ENCODE measurements at places on chromosomes 6 and 20.
A peak's percentile ranks its signal among the peaks of the same experiment; 100 is the strongest.

GRCh38 chr6:111709201-111709600 lies 103.5 kb upstream of the TRAF3IP2 start:
- DNase-seq = no peak

DNA sequence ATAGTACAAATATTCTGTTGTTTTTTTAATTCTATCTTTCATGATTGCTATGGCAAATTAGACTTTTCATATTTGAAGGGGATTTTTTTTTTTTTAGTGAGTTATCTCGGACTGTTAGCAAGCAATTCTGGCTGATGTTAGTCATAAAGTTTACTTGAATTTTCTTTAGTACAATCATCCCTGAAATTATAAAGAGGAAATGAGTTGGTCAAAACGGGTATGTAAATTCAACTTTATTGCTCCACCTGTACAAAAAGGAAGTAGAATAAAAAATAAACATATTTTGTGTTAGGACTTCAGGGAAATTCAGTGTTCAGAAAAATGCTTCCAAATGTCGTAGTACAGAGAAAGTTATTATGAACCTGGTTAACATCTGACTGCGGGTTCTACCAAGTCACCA lies 40.3 kb downstream of the PPP1R14C start:
- no peak for DNase-seq

- DNase-seq = no peak
Observed at GRCh38 chr6:43749461-43749860, 20.6 kb upstream of the VEGFA start.

DNA sequence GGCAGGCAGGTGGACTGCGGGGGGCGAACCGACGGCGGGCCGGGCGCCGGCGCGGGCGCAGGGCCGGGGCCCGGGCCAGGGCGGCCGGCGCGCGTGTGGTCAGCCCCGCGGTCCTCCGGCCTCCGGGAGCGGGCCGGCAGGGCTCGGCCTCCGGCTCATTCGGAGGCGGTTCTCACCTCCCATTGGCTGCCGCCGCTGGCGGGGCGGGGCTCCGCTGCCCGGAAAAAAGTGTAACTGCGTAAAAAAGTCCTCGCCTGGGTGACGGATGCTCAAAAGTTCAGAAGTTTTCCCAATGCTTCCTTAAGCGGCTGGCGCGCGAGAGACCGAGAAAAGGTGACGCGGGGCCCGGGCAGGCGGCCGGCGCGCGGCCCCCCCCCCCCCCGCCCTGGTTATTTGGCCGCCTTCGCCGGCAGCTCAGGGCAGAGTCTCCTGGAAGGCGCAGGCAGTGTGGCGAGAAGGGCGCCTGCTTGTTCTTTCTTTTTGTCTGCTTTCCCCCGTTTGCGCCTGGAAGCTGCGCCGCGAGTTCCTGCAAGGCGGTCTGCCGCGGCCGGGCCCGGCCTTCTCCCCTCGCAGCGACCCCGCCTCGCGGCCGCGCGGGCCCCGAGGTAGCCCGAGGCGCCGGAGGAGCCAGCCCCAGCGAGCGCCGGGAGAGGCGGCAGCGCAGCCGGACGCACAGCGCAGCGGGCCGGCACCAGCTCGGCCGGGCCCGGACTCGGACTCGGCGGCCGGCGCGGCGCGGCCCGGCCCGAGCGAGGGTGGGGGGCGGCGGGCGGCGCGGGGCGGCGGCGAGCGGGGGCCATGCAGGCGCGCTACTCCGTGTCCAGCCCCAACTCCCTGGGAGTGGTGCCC lies at the start of gene FOXC1:
Gene FOXC1 (plus strand): TSS at position 268 of the 849 bp plus-strand sequence. CDS start 531 bp downstream, at position 799.
- peak; percentile 91 for DNase-seq

GRCh38 chr6:110741517-110741916 lies 73.8 kb downstream of the CDK19 start:
- DNase-seq = no peak

- no peak for DNase-seq
Observed at GRCh38 chr20:40283689-40284088, 405.3 kb downstream of the MAFB start.

DNA sequence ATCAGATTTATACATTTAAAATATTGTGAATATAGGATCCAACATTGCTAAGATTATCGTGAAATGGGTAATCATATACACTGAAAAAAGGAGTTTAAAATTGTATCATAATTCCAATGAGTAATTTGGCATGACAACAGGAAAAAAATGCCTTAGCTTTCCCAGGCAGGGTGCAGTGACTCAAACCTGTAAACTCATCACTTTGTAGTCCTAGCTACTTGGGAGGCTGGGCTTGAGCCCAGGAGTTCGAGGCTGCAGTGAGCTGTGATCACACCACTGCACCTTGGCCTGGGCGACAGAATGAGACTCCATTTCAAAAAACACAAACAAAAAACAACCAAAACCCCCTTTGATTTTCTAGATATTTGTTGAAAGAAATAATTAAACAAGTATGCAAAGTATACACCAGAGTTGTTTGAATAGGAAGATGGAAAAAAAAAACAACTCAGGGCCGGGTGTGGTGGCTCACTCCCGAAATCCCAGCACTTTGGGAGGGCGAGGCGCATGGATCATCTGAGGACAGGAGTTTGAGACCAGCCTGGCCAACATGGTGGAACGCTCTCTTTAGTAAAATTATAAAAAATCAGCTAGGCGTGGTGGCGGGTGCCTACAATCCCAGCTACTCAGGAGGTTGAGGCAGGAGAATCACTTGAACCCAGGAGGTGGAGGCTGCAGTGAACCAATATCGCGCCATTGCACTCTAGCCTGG lies 98.7 kb downstream of the TRERF1 start:
- DNase-seq = no peak

DNA sequence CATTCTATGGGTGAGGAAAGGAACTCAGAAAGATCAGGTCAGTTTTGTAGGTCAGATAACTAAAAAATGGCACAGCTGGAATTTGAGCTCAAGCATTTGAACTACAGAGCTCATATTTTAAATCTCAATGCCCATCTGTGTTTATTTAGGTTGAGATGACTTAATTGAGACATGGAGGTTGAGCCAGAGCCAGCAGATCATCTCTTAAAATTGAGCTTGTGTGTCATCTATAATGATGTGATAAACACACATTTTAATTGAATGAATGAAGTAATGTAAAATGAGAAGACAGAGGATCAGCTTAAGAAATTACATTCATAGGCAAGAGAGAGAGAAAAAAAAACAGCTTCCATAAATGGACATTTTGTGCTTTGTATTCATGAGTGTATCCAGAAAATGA lies 3.7 kb downstream of the MANEA start:
- no peak for DNase-seq

Data from eye (tissue), 1 donor.